Activated naive CD4-positive, alpha-beta T cell treated with anti-CD3 and anti-CD28 coated beads for 36 hours (primary cell): ENCODE measurements at places on chromosomes 3 and 15. TPM values are rescaled to one million over a fixed set of nuclear protein-coding genes. Genes with fewer than 3 reads are reported as not detected.

DNA sequence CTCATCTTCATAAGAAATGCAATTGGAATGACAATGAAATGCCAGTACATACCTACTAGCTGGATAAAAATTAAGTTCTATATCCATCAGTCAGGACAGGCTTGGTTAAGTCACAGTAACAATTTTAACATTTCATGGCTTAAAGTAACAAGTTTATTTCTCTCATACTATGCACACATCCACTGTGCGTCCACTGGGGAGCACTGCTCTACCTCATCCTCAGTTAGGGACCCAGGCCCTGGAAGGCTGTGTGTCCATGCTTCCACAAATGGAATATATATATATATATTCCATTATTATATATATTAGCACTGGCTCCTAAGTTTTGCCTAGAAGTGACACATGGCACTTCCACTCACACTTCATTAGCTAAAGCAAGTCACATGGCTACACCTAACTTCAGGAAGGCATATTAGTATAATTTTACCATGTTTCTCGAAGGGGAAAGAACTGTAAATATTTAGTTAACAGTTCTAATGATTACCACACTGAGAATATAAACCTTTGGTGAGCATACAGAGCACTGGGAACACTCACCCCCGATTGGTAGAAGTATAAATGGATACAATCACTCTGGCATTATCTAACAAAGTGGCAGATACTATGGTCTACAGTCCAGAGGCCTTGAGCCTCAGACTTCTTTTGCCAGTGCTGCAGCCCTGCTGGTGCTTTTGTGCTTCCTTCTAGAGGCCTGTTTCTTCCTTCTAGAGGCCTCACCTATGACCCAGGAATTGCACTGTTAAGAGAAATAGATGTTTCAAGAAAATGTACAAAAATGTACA lies 28.6 kb downstream of the AP3S2 start:
- no peaks in the 10 kb centered on the region for H3K4me1 ChIP-seq
- H3K27ac ChIP-seq: no peak overlapping the region
- H3K27me3 ChIP-seq: no peaks in the 10 kb centered on the region
- no peak for DNase-seq
- H3K36me3 ChIP-seq: peaks cover 1% of the 10 kb centered on the region

DNA sequence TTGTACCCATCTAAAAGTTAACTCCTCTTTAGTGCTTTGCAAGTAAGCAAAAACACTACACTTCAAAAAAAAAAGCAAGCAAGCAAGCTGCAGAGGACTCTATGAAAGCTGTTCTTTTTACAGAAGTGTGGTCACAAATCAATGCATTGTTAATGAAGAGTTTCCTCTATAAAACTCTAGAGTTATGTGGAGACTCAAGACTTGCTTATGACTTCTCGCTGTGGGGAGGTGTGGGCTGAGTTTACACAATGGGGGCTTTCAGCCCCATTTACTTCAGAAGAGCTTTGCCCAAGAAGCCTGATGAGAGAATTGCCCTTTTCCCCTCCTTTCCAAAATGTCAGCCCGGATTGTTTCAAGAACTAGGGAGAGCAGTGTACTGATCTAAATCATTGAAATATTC lies 144.4 kb downstream of the IGSF11 start:
- no peaks in the 10 kb centered on the region for H3K4me1 ChIP-seq
- H3K36me3 ChIP-seq: no peaks in the 10 kb centered on the region
- DNase-seq: no peak
- no peaks in the 10 kb centered on the region for H3K27me3 ChIP-seq
- no peak overlapping the region for H3K4me3 ChIP-seq

DNA sequence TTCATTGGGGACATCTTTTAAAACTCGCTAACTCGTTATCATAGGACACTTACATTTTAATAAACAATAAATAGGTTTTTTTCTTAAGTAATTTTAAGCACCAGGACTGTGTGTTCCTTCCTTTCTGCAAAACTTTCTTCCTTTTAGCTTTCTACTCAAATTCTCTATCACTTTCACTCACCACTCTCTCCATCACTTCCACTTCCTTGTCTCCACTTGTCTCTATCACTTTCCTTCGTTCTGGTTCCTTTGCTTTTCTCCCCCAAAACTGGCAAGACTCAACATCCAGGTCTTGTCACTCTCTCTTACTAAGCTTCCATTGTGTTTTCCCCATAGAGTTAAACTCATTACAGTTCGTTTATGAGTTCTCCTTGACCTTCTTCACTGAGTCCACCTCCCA lies 99.0 kb downstream of the ZPLD1 start:
- no peaks in the 10 kb centered on the region for H3K27me3 ChIP-seq
- no peak for DNase-seq
- no peaks in the 10 kb centered on the region for H3K36me3 ChIP-seq
- no peak overlapping the region for H3K27ac ChIP-seq
- H3K4me3 ChIP-seq: no peak overlapping the region
- no peaks in the 10 kb centered on the region for H3K4me1 ChIP-seq

DNA sequence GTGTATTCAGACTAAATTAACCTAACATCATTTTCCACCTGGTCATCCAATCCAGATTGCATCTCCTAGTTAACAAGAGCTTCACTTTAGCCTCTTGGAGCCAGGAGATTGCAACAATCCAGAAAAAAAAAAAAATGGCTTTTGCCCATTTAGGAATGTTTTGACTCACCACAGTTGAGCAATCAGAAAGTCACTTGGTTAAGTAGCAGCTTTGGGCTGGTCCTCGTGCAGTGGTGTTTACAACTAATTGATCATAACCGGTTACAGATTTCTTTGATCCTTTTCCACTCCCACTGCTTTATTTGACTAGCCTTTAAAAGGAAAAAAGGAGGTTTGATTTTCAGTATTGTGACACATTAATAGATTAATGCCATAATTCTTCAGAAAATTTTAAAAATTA lies 688.8 kb upstream of the CCDC54 start:
- no peaks in the 10 kb centered on the region for H3K27me3 ChIP-seq
- H3K27ac ChIP-seq: no peak overlapping the region
- H3K36me3 ChIP-seq: no peaks in the 10 kb centered on the region
- DNase-seq: no peak

DNA sequence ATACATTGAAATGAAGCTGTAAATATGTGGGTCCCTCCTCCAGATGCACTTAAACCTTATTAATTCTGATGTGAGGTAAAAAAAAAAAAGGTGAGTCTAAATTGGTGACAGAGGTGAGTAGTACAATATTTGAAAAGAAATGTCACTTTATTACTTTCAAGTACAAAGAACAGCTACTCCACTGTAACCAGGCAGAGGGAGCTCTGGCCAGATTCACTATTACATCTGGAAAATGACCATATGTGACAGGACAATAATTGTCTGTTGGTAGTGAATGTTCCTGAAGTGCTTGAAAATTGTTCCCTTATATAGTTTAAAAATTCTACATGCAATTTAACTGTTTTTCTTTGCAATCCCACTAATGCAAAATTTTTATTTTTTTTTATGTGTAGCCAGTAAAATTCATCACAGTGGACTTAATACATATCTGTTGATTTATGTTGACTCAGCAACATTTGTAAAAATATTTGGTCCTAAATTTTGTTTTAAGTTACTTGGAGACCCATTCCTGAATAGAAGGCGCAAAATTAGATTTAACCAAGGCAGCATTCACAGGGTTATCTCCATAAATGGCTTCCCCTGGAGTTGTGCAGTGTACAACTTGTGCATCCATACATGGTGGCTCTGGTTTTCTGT lies 231.9 kb upstream of the TBC1D5 start:
- no peak overlapping the region for H3K27ac ChIP-seq
- no peak overlapping the region for H3K4me3 ChIP-seq
- no peak for DNase-seq
- H3K36me3 ChIP-seq: no peaks in the 10 kb centered on the region
- no peaks in the 10 kb centered on the region for H3K4me1 ChIP-seq

GRCh38 chr3:21718161-21718765 lies 32.7 kb downstream of the ZNF385D start:
- no peaks in the 10 kb centered on the region for H3K27me3 ChIP-seq

GOLGA8Q gene
- 0.20 TPM for total RNA-seq

NANOGP8 gene
- total RNA-seq: not detected

PLCH1 gene
- 0.27 TPM for total RNA-seq
